ENCODE measurements at places on chromosomes 12 and 14.

DNA sequence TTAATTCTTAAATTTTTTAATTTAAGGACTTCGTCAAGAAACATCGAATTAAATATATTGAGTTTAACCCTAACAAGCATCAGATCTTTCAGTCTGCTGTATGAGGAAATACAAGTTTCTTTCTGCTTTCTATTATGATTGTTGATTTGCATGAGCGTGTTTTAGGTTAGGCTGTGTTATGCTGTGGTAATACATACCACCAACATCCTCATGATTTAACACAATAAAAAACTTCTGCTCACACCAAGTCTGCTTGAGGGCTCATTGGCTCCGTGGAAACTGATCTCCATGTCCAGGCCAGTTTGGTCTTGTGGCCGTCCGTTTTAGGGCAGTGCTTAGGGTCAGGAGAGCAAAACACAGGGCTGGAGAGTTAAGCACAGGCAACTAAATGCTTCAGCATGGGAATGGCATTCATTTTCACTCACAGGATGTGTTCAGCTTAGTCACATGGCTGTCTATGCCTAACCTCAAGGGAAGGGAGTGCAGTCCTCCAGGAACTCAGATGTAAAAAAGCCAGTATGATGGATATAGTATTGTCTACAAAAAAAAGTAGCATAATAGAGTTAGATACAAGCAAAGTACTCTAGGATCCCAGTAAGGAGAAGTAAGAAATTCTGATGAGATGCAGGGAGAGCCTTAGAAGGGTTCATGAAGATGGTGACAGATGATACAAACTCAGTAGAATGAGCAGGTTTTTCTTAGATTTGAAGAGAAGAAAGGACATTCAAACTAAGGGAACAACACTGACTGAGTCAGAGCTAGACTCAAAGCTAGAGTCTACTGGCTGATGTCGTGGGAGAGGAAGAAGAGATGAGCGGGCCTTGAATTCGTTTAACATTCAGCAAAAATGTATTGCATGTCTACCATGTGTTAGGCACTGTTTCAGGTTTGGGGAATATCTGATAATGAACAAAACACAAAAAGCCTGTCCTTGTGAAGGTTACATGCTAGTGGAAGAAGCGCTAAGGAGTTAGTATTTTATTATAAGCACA lies 16.3 kb downstream of the MARK3 start:
- no peak for DNase-seq

DNA sequence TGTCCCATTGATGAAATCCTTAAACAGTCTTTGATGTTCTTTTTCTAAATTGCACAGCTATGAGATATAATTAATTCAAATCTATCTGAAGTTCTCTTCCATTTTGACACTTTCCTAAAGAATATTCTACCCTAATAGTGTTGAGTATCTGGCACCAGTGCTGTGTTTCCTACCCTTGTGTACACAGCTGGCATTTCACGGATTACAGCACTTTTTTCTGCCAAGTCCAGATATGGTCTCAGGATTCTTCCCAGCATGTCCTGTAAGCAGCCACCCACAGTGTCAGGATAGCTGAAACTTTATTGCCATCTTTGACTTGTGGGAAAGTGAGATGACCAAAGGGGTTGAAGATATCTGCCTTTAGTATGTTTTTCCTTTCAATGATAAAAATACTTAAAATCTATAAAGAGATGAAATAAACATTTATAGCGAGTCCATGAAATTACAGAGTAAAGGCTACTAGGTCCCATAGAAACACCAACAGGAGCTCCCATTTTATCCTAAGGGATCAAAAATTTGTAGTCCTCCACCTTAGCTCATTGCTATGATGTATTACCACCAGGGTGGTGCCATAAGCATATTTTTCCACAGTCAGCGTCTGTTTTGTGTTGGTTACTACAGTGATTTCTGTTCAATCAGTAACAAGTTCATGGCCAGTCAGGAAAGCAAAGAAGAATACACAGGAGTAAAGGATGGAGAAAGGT lies 96.7 kb downstream of the TRHDE start:
- DNase-seq, result no peak

DNA sequence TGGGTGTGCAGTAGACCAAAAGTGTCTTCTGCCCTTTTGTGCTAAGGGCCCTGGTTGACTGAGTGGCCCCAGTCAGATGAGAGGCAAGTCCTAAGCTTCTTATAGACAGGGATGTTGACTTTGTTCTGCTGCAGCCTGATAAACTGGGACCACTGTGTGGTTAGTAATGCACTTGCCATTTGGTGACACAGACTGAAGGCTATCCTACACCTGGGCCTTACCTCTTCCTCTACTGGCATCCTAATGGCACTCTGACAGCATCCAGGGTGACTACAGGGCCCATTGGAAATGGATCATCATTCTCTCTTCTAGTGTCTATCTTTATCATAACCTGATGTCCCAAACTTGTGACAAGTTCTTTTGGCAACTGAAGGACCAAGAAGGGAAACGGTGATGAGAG lies 3.3 kb downstream of the SDR39U1 start:
- DNase-seq, result no peak

DNA sequence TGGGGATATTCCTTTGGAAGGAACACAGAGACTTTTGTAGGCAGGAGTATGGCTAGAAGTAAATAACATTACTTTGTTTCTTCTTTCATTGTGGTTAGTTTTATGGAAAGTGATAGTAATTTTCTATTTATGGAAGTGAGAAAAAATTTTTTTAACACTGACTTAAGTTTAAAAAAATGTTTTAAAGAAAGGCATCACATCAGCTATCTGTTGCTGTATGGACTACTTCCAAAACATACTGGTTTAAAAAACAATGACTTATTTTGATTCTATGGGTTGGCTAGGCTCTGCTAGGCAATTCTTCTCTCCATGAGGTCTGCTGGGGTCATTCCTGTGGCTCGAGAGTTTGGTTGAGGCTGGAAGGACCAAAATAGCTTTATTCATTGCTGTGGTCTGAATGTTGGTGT lies 31.7 kb upstream of the SLC38A2 start:
- DNase-seq, result no peak

DNA sequence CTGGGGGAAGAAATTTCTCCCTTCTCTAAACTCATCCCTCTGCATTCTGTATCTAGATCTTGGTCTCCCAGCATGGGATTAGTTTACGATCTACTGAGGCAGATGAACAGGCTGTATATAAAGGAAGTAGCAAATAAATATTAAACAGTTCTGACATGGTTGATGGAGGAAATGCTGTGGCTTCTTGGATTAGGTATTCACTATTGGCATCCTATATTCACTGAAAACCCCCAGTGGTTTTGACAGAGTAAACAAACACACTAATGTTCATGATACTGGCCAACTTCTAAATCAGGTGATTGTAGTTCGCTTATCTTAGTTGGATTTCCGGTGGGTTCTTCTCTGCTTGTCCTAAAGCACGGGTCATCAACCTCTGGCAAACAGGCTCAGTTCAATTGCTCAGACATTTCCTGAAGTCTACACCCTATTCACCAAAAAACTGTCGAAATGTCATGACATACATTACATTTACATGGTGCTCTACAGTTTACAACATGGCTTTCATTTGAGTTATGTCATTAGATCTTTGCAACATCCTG lies 433.9 kb downstream of the EGLN3 start:
- no peak for DNase-seq

DNA sequence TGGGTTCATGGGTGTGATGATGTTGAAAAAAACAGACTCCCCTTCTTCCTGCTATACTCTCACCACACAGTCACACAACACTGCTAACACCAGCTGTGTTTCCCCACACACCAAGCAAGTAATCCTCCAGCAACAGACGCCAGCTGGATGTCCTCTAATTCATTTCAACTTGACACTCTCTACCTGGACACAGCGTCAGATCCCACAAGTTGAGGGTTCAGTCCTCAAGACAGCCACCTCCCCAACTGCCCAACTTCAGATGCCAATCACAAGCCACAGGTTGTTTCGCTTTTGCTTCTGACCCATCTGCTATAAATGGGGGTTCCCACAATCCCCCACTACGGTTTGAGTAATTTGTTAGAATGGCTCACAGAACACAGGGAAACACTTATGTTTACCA lies 49.3 kb downstream of the TMEM30B start:
- no peak for DNase-seq

- DNase-seq, result no peak
Observed at GRCh38 chr12:11685316-11685715, 35.8 kb downstream of the ETV6 start.

DNA sequence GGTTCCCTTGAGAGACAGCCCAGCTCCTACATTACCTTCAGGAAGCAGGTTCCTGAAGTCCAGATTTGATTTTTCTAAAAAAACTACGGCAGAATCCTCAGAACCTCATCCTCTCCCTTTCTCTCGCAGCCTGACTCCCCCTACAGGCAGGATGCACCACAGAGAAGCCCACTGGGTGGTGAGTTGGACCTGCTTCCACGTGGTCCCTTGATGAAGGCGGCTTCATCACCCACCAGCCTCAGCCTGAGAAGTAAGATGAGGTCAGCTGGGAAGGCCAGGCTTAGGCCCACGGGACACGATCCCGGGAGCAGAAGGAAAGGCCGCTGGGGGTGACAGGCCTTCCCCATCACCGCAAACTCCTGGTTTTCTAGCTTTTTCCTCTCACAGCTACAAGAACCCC lies 83.0 kb downstream of the ACTN1 start:
- DNase-seq, result no peak

DNA sequence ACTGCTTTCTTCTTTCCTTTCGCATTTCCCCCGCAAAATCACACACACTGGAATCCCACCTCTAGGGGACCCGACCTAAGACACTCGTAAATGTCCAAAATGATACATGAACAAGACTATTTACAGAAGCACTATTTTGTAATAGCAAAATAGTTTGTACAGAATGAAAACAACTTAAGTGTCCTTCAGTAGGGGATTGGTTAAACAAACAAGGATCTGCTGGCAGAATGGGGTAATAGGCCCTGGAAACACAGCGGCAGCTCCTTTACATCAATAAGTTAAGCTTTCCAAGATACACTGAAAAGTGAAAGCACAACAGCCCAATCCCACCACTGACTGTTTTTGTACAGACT lies 48.8 kb downstream of the LTBP2 start:
- DNase-seq, result no peak

GRCh38 chr12:105239304-105239703 lies 3.3 kb upstream of the APPL2 start:
- no peak for DNase-seq

DNA sequence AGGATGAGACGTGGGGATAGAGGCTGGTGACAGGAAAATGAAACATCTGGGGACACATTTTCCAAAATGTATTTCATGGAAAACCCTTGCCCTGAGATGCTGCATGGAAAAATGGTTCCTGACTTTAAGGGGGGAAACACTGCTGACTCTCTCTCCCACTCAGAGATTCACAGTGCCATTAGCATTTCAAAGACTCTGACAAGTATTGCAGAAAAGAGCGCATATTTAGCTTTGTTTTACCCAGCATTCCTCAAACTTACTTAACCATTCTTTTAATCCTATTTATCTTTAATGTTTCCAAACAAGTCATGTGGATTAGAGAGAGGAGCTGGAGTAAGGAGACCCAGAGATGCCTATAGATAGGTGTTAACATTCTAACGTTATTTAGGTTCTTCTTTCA lies 141.8 kb upstream of the DYRK2 start:
- no peak for DNase-seq

GRCh38 chr14:90757452-90757851 lies 58.8 kb downstream of the TTC7B start:
- no peak for DNase-seq

- DNase-seq, result no peak
Observed at GRCh38 chr12:40446385-40446784, 221.6 kb downstream of the LRRK2 start.

- no peak for DNase-seq
Observed at GRCh38 chr12:10354071-10354470, 35.8 kb downstream of the KLRK1 start.

GRCh38 chr12:107684990-107685359 lies 624 bp upstream of the PWP1 start:
- no peak for DNase-seq

- no peak for DNase-seq
Observed at GRCh38 chr12:59940631-59941342, 345.0 kb downstream of the SLC16A7 start.

GRCh38 chr14:68649476-68650189 lies 143.2 kb downstream of the ZFP36L1 start:
- DNase-seq, result no peak

GRCh38 chr12:5242440-5242839 lies 189.5 kb upstream of the NTF3 start:
- no peak for DNase-seq

DNA sequence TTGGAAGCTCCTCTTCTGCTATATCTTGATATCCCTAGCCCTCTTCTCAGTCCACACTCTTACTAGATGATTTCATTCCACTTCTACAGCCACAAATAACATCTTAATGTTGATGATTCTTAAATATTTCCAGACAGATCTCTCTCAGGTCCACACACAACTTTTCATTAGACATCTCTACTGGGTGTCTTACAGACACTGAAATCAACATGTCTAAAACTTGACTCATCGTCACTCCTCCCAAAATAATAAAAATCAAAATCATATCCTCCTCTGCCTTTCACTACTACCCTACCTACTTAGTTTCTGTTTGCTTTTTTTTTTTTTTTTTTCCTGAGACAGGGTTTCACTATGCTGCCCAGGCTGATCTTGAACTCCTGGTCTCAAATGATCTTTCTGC lies 11.9 kb downstream of the PRDM4 start:
- DNase-seq, result no peak

GRCh38 chr12:49843876-49844437 lies 1.1 kb upstream of the BCDIN3D start:
- no peak for DNase-seq

DNA sequence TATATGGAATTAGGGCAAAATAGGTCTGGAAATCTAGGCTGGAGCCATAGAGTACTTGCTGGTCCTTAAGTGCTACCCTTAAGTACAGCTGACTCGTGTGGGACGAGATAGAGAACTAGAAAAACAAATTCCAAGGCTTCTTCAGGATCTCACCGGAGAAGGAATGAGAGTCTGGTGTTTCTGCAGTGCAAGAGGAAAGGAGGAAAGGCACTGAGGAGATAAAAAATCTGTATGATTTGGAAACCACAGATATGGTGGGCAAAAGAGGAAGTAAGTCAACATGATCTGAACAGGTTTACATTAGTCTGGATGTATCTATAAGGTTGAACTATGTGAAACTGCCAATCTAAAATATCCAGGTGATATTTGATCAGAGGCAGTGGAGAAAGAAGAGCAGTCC lies 134.4 kb upstream of the SOX5 start:
- DNase-seq, result no peak

- no peak for DNase-seq
Observed at GRCh38 chr12:68477906-68478305, 132.8 kb upstream of the RAP1B start.

- no peak for DNase-seq
Observed at GRCh38 chr14:83991666-83992065, 1538.3 kb upstream of the FLRT2 start.

- no peak for DNase-seq
Observed at GRCh38 chr14:55780156-55780946, 200.3 kb downstream of the KTN1 start.

- DNase-seq, result no peak
Observed at GRCh38 chr14:99592933-99593753, 10.9 kb downstream of the CCDC85C start.

DNA sequence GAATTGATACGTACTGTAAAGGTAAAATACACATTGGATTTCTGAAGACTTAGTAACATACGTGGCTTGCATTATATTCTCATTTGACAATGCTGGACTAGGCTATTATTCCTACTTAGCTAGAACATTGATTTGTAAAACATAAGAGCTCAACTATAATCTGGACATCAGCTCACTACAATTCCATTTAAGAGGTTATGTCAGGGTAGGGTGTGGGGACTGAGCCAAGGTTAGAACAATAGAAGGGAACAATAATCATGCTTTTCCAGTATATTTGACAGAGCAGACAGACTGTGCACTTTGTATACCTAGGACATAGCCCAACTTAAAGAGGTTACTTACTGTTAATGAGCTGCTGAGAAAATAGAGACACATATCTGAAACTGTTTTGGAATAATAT lies 10.8 kb downstream of the ZCRB1 start:
- DNase-seq, result no peak
